Activated gamma-delta T cell treated with anti-CD3 and anti-CD28 coated beads, Interleukin-2, amount 50 U/mL, for 16 hours (primary cell): ENCODE measurements at places on chromosomes 11 and 22.

- DNase-seq, result no peak
Measured at GRCh38 chr11:7165911-7166310, 77.1 kb downstream of the RBMXL2 start.

DNA sequence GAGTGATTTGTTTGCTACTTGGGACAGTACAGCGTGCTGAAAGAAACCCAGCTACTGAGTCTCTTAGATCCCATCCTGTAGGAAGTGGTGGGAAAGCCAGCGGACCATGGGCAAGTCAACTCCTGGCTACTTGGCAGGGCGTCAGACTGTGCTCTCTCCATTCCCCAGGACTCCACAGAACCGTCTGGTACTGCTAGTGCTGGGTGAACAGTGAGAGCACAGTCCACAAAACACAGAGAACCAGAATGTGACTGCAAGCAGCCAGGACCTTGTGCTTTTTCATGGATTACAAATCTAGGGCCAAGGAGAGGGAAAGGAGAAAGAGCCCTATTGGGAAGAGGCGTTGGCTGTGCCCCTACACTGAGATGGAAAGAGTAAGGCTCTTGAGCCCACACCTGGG lies 10.2 kb downstream of the BID start:
- no peak for DNase-seq

DNA sequence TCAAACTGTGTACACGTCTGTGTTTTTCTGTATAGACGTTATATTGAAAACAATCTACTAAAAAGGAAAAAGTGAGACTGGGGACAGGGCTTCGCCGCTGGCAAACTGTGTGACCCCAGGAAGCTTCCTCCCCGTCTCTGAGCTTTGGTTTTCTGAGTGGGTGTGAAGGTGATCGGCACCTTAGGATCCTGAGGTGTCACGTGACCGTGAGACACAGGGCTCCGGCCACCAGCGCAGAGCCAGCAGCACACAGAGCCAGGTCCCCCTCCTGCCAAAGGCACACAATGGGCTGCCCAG lies 32.0 kb downstream of the KIAA0930 start:
- no peak for DNase-seq

- DNase-seq, result no peak
Measured at GRCh38 chr11:61908730-61909316, 8.5 kb downstream of the RAB3IL1 start.

- no peak for DNase-seq
Measured at GRCh38 chr11:115659061-115659963, 155.1 kb upstream of the CADM1 start.

DNA sequence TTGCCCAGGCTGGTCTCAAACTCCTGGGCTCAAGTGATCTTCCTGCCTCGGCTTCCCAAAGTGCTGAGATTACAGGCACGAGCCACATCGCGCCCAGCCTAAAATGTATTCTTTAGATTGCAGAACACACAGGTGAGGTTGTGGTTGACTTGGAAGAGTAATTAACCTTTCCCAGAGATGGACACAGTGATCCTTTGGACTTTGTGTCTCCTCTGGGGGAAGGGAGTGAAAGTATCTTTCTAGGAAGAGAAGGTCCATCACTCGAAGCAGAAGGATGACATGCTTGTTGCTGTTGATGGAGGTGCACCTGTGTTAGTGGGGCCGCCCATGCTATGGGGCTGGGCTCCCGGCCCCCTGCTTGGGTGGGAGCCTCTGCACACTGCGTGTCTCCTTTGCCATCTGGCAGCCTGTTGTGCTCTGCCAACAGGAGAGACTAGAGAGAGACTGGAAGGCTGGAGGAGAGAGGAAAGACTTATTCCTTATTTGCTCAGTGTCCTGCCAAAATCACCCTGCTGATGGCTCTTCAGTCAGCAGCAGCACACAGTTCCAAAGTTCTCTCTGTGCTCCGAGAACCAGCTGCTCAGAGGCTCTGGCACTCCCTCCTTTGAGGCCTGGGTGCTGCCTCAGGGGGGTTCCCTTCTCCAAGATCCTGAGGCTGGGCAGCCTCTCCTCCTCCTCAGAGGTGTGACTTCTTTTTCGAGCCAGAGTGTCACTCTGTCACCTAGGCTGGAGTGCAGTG lies 33.1 kb upstream of the CYB5R3 start:
- no peak for DNase-seq

- no peak for DNase-seq
Measured at GRCh38 chr11:132551016-132551415, 981.3 kb downstream of the OPCML start.
